Stimulated activated CD4-positive, alpha-beta T cell treated with anti-CD3 and anti-CD28 coated beads, Interleukin-1b, Interleukin-23, amount 100 ng/mL, for 1 hour (primary cell): ENCODE measurements at places on chromosomes 7 and 10.

DNA sequence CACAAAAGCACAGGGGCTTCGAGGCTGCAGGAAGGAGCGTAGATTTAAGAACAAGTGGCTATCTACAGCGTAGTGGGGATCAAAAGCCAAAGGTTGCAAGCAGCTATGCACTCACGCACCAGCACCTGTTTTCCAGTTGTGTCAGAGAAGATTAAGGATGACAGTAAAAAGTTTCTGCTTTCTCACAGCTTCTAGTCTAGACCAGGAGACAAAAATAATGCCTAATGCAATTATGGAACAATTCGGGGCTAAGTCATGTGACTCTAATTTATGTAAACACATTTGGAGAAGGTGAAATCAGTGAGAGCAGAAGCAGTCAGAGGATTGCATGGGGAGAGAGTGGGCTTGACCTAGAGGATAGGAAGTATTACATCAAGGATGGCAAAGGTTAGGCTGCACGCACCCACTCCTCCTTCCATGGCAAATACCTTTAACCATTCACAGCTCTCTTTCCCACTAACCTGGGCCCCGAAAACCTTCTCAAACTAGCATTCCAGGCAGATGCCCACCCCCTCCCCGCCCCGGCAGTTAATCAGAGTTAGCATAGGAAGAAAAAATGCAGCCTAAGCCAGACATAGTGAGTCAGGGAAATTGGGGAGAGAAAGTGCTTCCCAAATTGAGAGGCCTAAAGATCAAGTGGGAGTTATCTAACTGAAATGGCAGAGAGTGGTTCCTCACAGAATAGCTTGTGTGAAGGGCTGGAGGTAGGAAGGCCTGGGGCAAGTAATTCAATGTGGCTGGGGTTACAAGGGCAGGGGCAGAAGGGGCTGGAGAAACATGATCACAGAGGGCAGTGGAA, 48.2 kb upstream of the GPAM start:
- DNase-seq = no peak

GRCh38 chr7:117176206-117176605, 146.7 kb downstream of the WNT2 start:
- DNase-seq = no peak

DNA sequence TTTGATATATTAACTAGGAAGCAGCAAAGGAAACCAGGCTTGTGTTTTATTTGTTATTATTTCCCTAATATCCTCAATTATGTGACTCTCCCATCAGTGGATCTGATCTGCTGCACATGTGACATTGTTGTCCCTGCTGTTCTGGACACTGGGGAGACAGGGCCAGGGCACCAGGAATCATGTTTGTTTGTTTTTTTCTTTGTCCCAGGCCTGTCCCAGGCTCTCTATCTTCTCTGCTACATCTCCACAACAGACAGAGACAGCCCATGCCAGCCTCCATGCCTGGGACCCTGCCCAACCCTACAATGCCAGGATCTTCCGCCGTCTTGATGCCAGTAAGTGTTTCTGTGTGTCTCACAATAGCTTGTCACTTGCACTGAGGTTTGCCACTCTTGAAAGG, 239.6 kb downstream of the TRIL start:
- DNase-seq = no peak

DNA sequence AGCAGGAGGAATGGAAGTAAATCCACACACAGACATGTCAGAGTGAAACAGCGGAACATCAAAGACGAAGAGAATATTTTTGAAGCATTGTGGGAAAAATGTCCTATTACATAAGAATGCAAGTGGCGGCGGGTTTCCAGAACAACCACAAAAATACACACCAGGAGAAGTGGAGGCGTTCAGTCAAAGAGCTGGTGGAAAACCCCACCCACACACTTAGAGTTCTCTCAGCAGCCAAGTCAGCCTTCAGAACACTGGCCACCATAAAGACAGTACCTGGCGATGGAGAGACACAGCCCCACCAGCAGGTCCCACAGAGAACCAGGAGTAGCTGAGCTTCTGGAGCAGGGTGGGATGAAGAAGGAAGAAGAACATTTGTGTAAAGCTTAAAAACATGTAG, 23.7 kb downstream of the NKX6-2 start:
- DNase-seq = no peak

GRCh38 chr7:17104419-17104818, 194.0 kb upstream of the AHR start:
- no peak for DNase-seq

DNA sequence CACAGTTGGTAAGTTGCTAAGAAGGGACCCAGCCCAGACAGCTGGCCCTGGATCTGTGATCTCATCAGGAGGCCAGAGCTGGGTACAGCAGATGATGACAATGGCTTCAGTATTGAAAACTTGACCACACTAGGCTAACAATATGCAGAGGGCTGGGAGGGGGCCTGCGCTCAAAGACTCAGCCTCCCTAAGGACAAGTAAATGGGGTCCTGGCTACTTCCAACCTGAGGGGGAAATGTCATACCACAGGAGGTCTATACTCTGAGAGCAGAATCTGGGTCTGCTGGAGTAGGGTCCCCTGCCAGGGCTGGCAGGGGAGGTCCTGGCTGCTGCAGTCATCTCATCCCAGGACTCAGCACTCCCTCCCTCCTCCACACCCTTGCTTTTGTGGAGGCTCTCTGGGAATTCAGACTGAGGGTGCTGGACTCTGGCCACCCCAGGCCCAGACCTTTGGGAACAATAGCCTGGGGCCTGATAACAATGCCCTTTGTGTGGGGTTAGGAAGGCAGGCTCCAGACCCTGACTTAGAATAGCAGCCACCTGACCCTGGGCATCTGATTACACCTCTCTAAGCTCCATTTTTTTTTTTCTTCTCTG, 1.4 kb downstream of the FXYD4 start:
- DNase-seq = no peak

GRCh38 chr7:16603633-16604032, 41.9 kb downstream of the ANKMY2 start:
- no peak for DNase-seq

DNA sequence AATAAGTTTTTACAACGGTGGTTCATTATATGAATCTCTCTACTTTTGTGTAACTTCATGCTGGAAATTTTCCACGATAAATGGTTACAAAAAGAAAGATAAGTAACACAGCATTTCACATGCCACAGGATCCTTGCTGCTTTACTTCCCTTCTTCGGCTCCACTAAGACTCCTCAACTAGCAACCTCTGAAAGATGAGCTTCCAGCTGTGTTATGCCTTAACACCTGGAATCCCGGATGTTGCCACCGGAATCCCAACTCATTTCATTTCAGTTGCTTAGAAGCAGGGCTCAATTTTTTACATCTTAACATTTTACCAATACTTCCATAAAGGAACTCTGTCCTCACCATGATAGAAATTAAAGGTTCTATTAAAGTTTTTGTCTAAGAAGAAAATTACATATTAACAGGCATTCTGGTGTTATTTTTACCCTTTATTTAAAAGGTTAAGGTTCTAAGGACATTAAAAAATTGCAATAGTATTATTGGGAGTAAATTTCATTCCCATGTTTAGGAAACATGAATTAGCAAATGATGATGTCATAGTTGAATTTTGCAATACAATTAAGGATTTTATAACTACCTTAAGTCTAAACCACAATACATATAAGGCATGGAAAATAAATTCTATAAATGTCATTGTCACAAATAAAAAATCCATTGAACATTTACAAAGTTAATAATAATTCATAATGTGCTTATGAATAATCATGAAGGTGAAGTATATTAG, 57.1 kb upstream of the IL6 start:
- no peak for DNase-seq

DNA sequence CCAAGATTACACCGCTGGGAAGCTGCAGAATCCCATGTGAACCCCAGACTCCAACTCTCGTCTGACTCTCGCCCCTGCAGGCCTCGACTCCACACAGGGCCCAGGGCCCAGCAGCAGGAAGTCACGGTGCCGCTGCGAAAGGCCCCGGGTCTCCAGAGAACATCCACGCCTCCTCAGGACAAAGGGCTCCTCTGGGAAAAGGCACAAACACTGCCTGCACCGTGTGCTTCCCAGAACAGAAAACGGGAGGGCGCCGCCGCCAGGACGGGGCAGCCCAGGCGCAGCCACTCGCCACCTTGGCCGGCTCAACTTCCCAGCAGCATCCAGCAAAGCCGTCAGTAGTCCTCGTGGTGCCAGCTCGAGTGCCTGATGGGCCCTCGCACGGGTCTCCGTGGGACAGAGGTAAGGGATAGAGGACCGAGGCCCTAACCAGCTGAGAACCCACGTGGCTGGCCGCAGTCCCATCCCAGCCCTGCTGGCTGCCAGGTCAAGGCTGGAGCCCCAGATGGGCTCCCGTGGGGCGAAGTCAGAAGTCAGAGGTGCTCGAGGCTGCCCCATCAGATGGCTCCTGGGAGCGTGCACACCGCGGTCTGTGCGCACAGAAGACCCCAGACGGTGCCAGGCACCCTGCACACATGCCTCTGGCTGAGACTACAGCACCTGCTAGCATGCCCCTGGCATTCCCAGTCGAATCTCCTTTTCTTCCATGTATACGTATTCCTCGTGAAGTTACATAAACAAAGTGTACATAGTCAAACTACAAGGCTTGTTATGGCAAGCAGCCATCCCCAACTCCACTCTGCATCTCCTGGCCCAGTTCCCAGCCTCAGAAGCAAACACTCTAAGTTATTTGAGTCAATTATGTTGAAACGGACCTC, 60.2 kb downstream of the MAD1L1 start:
- DNase-seq = no peak

DNA sequence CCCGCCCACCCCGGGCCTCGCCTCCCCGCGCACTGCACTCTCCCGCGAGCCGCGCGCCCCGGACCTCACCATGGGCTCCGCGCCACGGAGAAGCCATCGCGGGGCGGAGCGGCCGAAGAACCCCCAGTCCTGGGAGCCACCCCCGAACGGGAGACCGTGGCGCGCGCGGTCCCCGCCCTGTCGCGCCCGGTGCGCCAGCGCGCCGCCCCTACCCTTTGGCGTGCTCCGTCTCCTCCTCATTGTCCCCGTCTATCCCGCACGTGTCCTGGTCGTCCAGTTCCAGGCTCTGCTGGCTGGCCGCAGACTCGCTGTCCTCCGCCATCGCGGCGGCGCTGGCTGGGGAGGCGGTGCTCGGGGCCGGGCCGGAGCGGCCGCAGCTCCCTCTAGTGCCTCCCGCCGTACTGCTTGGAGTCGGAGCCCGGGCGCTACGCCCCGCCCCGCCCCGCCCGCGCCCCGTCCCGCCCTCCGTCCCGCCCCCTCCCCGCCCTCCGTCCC, at the start of gene NMT2:
TSS of gene NMT2 (minus strand) at position 403 of the 495 bp plus-strand sequence. CDS start at position 322, 81 bp downstream.
- no peak for DNase-seq

- no peak for DNase-seq
Observed at GRCh38 chr10:1411956-1412355, 325.4 kb downstream of the ADARB2 start.

DNA sequence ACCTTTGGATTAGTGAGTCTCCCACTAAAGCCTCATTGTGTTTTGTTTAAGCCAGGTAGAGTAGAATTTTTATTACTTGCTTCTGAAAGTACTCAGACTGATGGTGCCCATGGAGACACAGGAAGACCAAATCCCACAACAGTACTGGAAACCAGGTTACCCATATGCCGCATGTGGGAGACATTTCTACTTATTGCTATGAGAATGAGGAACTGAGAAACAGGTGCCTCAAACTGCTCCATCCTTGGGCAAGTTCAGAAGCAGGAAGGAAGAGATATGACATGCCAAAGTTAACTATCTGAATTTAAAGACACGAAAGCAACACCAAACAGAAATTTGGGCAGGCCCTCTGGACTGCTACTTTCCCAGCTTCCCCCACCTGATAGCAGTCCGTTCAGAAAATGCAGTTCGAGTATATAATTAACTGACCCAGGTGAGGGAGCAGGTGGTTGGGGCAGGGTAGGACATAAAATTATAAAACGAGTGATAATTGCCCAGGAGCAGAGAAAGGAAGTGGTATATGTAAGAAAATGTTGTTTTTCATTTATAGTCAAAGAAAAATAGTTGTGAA, 382.3 kb upstream of the MTPN start:
- DNase-seq = no peak

- DNase-seq = no peak
Observed at GRCh38 chr7:155800741-155801267, 11.5 kb downstream of the SHH start.
